ENCODE measurements at places on chromosomes 16 and 17.

DNA sequence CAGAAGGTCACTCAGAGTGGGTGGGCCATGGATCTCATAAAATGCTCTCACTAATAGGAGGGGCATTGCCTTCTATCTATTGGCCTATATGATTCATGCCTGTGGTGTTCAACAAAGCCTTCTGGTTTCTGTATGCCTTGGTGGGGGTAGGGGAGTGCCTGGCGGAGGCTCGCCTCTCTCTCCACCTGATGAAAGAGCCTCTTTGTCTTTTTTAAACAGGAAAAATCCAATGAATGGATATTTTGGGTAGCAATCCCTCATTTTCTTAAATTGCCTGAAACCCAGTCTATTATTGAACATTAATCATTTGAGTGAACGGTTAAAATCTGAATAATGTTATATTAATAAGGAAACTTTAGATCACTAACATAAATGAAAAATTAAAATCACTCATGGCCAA lies 90.6 kb downstream of the TOX3 start:
- DNase-seq, result no peak

DNA sequence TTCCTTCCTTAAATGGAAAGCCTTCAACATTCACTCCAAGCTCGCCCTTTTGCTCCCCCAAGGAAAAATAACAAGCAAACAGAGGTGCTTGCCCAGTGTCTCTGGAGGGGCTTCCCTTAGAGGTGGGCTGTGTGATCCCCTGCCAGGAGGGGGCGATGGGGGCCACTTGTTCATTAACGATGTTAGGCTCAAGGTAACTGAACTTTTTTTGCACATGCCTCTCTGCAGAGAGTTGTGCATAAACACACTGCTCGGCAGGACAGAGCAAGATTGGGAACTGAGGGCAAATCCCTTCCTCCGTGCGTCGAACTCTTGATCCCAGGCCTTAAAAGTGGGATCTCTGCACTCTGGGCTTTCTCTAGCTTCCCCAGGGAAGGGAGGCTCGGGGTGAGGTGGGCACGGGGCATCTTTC lies 15.5 kb upstream of the NAGLU start:
- DNase-seq, result no peak

- DNase-seq, result peak; percentile 55
These were observed at the start of gene BCO1 for GRCh38 chr16:81238296-81239011. TSS of gene BCO1 (plus strand) at chr16:81238689. CDS start at chr16:81238909, 220 bp downstream.

- no peak for DNase-seq
These were observed 12.6 kb upstream of the KIFC3 start for GRCh38 chr16:57814896-57815295.

GRCh38 chr17:45228763-45229539 lies 7.3 kb downstream of the FMNL1 start:
- peak; percentile 87 for DNase-seq

DNA sequence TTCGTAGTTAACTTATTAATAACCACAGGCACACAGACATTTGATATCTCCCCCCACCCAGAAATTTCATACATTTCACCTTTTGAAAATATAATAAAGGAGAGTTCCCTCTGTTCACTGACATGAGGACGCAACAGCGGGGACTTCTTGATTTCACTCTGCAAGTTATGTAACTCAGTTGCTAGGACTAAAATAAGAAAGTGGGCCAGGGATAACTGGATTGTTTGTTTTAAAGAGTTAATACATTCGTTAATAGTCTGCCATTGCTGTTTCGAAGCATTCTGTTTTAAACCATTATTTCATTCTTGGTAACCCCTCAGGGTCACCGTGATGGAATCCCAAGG lies 1.2 kb downstream of the RHOT1 start:
- no peak for DNase-seq

DNA sequence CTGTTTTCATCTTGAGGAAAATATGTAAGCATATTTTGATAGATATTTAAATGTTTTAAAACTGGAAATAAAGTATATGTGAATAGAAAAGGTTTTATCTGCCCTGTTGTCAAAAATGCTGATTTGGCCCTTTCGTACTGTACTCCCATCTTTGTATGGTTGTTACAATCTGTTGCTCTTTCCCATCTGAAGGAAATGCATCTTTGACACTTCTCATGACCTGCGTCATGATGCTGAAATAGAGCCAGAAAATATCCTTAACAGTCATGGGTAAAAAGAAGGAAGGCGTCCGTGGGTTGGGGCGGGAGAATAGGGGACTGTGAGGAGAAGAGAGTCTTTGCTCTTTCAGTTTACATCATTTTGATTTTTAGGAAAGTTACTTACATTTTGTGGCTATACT lies 327.7 kb downstream of the BCAS3 start:
- DNase-seq, result no peak

DNA sequence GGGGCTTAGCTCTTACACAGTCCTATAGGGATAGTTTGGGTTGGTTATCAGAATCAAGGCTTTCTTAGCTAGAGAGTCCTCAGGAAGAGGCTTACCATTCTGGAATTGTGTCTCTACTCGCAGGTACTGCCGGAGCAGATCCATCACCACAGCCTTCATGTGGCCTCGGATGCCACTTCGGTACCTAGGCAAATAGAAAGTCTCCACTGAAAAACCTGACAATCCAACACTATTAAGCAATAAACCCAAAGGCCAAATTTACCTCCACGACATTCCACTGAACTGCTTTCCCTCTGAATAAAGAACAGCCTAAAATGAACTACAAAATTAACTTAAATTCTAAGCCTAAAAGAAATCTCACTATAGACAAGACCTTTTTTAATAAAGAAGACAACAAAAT lies 135.4 kb upstream of the C17orf78 start:
- no peak for DNase-seq

DNA sequence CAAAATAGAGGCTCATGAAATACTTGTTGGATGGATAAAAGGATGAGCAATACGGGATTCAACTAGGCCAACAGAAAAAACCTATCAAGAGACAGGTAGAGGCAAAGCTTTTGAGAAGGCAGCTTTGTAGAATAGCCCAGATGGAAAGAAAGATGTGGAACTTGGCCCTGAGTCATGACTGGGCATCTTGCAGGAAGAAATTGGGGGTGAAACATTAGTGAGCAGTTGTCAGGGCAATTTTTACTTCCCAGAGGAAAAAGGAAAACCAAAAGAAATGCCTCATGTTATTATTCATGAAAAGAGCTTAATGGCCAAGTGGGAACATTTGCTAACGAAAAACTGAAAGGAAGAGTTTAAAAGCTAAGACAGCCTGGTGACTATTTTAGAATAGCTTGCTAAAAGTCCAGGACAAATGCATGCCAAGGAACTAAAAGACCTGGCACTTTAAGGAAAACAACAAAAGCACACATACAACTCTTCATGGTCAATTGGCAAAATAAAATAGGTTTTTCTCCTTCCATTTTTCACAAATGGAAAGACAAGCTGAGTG lies 180.1 kb downstream of the HS3ST3A1 start:
- DNase-seq, result no peak

- DNase-seq, result no peak
These were observed 8.6 kb downstream of the MAPT start for GRCh38 chr17:45902892-45903346.

- peak; percentile 64 for DNase-seq
These were observed 563.9 kb downstream of the TOX3 start for GRCh38 chr16:51982715-51983680.

DNA sequence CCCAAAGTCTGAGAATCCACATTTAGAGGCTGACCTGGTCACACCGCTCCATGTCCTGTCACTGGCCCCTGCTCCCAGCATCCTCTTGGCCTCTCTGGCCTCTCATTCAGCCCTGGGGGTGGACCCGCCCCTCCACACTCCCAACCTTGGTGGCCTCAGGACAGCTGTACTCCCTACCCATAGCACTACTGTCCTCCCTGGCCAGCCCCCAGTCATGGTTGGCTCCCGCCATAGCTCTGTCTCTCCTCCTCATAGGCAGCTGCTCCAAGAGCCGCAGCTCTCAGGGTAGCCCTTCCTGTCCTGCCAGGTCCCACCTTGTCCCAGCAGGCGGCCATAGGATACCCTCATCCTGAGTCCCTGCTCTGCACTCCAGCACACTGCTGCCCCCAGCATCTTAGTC lies 38.0 kb upstream of the PHB1 start:
- no peak for DNase-seq

- DNase-seq, result peak; percentile 93
These were observed 44.0 kb downstream of the MYH3 start for GRCh38 chr17:10612957-10613744.

DNA sequence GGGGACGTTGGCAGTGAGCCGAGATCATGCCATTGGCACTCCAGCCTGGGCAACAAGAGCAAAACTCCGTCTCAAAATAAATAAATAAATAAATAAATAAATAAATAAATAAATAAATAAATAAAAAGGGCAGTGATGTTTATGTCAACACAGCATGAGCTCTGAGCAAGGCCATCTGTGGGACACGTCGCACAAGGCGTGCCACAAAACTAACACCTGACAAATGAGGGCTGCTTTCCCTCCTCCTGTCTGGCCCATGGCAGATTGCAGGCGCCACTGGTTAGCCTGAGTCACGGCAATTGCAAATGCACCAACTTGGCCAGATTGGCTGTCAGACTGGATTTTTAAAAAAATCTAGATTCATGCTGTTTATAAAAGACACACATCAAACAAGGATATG lies 25.9 kb upstream of the SPNS3 start:
- DNase-seq, result no peak

DNA sequence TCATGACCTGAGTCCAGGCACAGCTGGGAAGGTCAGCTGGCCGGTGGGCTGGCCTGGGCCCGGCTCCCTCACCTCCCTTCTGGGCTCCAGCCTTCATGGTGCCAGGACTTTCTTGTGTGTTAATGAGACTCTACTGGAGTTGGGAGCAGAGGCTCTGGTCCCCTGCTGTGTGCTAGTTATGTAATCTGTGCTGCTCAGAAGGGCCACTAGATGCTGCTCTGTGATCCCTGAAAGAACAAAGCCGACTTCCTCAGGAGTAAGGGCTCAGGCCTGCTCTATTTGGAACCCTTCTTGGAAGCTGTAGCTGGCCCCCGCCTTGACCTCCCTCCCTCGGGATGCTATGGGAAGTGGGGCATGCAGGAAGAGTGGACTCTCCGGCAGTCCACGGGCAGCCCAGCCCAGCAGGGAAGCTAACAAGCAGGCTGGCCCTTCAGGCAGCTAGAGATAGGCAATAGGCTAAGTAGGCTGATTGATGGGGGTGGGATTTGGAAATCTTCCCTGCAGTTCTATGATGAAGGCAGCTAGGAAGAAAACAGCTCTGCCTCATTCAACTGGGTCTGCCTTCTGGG lies 3.3 kb upstream of the CDK5R1 start:
- DNase-seq, result peak; percentile 90

Data from fibroblast of skin of scalp (primary cell).